ENCODE measurements at places on chromosomes 7 and 10.

DNA sequence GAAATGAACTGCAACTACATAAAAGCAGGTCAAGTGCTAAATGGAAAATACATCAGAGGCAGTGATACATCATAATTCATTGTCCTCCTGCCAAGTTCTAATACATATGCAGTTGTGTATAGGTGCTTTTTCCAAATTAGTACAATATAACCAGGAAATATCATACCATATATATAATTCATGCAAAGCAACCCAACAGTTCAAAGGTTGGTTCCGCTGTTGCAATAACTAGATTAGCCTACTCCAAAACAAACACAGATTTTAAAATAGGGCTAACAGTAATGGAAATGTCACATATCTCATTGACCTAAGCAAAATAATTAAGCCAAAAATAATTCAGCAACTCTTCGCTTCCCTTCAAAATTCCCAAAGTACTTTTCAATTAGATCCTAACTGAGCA is 88.9 kb upstream of the NEBL start:
- DNase-seq, result no peak

DNA sequence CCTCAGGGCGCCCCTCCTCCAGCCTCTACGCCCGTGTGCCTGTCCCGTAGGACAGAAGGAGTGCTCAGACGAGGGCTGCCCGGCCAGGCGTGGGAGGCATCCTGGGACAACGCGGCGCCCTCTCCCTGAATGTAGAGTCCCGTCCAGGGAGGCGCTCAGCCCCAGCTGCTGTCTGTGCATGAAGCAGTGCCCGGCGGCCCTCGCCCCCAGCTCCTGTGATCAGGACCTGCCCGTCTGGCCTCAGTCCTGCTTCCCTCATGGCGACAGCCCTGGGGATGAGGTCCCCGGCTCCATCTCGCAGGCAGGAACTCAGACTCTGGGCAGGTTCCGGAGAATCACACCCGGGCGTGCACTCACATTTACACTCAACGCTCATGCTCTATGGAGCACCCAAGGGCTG is 24.9 kb upstream of the UTF1 start:
- no peak for DNase-seq

GRCh38 chr10:98332623-98333269 is 64.8 kb upstream of the LOXL4 start:
- DNase-seq, result no peak

DNA sequence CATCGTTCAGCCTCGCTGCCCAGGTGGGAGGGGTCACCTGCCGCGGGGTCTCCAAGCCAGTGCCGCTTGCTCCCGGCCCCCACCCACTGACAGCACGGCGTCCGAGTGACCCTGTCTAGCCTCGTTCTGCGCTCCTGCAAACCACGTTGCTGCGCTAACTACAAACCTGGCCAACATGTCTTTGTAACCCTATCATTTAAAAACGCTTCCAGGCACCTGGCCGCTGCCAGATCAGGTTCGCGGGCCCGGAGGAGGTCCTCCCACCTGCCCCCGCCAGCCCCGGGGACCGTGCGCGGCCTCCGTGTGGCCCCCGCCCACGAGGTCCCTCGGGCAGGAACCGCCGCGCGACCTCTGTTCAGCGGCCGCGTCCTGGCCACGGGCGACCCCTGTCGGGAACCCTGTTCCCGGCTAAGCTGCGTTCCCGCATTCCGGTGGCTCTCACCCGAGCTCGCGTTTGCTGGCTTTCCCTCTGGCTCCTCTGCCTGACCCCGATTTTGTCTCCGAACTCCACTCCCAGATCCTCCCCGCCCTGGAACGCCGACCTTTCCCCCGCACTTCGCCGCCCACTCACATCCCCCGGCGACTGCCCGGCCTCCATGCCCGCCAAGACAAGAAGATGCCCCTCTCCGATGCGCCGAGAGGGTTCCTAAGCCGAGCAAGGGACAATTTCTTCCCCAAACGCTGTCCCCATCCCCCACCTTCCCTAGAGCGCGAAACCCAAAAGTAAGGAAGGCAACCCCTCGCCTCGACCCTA is 2.4 kb downstream of the SFMBT2 start:
- DNase-seq, result no peak

DNA sequence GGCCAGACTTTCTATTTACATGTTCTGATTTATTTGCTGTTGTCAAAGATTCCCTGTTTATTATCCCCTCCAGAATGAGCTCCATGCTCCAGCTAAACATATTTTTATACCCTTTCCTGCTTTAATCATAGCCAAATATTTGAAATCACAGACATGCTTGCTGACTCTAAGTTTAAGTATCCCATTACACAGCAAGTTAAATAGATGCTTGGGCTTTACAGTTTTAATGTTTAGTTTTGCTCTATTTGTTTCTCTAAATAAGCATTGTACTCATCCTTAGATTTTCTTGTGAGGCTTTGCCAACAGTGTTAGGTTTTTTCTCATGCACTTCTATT is 196.8 kb downstream of the TAX1BP1 start:
- DNase-seq, result no peak

GRCh38 chr7:112744818-112745217 is 45.4 kb downstream of the TMEM168 start:
- DNase-seq, result no peak

GRCh38 chr7:91596287-91596686 is 284.2 kb downstream of the MTERF1 start:
- no peak for DNase-seq

DNA sequence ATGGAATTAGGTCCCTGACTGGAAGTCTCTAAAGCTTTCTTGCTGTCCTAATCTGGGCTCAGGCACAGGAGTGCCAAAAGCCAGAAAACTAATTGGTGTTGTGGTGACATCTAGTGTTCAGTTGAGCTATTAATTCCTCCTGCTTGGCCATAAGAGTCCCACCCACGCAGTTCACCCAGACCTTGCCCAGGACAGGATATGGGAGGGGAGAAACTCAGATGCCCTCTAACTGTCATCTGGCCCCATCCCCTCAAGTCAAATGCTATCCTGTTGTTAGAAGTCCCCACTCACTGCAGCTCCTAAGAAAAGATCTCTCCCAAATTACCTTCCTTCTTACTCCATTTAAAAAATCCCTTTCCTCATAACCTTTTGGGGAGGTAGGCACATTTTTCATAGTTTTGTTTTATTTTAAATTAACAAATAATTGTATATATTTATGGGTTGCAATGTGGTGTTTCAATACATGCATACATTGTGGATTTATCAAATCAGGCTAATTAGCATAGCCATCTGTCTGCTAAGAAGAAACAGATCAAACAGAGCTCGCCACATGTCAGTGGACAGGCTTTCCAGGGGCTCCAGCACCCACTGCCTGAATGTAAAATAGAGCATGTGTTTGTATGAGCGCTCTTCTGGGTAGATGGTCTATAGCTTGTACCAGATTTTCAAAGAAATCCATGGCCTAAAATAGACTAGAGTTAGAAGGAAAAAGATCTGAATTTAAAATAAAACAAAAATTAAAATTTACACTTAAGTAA is 84.0 kb downstream of the GSAP start:
- no peak for DNase-seq

GRCh38 chr7:5598769-5599371 is 175.2 kb upstream of the TNRC18 start:
- no peak for DNase-seq

- no peak for DNase-seq
These were observed 276.1 kb downstream of the DNAJB6 start for GRCh38 chr7:157612664-157613561.

DNA sequence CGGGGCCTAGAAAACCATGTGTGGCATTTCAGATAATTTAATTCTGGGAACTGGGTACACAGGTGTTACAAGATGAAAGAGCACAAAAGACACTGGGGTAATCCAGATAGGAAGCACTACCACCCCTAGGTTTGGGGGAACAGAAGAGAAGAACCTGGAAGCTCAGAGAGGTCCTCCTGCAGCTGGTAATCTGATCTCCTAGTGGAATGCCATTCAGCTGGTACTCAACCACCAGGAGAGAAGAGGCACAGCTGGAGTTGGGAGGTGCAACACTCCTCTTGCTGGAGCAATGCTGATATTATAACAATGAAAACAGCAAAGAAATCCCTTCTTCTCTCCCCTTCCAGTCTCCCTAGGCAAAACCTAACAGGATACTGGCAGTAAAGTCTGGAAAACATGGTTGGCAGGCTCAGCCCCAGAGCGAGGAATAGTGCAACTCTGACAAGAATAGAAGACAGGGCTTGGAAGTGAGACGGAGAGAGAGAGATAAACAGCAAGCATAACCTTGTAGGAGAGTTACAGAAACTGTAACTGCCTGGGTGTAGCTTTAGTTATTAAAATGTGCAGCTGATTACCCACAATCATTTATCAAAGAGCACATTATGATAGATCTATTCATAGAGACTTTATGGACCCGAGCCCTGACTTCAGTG is 35.0 kb downstream of the NRF1 start:
- DNase-seq, result no peak

GRCh38 chr7:79977481-79977880 is 157.2 kb upstream of the GNAI1 start:
- DNase-seq, result no peak

DNA sequence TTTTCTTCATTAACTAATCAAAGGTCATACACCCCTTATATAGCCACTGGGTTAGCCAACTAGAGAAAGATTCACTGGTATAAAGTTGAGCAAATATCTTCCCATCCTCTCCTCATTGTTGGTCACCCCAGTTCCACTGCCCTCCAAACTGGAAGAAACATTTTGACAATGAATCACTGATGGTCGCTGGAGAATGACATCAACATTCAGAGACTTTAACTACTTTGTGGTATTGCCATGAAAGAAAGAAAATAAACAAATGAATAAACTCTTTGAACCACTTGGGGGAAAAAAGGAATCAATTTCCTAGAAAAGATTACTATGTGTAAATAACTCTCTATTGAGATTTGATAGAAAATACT is 23.4 kb downstream of the HYCC1 start:
- DNase-seq, result no peak

- DNase-seq, result no peak
These were observed 215.8 kb downstream of the CHCHD3 start for GRCh38 chr7:132866144-132866531.

DNA sequence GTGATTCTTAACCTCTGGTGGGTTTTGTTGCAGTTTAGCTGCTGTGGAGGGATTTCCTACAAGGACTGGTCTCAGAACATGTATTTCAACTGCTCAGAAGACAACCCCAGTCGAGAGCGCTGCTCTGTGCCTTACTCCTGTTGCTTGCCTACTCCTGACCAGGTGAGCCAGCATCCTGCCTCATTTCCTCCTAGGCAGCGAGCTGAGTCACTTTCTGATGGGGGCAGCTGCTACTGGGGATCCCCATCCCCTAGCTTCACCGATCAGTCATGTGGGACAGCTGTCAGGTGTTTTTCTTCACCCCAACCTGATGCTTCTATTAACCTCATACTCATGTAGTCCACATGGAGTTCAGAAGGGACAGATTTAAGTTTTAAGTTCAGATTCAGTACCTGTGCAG is 21.7 kb upstream of the SMO start:
- DNase-seq, result no peak

- no peak for DNase-seq
These were observed 657.4 kb upstream of the ZWINT start for GRCh38 chr10:57018452-57018851.

DNA sequence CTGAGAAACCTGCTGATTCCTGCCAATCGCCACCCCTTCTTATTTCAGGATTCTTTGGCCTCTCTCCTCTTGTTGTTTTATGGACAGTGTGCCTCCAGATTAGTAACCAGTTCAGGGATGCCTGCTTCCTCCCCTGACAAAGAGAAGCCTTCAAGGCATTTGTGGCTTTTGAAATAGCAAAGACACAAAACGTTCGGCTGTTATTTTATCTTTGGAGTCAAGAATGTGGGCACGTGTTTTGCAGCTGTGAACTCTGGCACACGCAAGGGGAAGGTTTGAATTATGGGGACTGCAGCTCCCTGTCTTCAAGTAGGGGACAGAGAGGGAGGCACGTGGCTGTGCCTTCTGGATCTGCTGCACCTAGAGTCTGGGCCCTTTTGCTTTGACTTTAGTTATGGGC is 157.9 kb upstream of the GRB10 start:
- DNase-seq, result no peak

GRCh38 chr7:139924461-139924860 is 95.4 kb downstream of the TBXAS1 start:
- no peak for DNase-seq

- no peak for DNase-seq
These were observed 95.1 kb downstream of the MACC1 start for GRCh38 chr7:20122073-20122472.

- no peak for DNase-seq
These were observed 24.0 kb downstream of the ZPBP start for GRCh38 chr7:50068850-50069551.

- no peak for DNase-seq
These were observed 24.3 kb downstream of the PLEKHS1 start for GRCh38 chr10:113775686-113776294.

DNA sequence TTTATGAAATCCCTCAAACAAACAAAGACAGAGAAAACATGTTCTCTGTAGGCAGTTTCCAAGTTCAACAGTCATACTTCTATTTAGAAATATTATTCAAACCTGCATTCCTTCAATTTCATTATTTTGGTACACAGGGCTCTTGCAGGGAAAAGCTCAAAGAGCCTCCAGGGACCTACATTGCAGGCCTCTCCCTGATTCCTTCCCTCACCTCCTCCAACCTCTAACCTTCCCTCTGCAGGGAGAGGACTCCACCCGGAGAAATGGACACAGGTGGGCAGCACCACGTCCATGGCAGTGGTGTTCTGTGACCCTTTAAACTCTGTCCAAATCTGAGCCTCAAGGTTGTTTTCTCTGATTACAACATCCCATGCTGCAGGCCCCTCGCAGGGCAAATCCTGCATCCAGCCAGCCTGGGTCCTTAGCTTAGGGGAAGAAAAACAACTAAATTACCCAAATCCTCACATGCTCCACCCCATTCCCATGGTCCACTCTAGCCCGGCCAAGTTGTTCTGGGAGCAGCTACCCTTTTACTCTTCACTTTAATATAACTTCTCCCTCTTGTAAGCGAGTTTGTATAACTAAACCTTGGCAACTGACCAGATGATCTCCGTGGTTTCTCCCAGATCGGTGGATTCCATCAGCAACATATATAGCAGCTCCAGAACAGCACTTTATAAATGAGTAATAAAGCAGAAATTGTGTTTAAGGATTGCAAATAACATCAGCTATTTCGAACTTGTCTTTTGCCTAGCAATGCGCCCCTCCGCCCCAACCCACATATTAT is 129.8 kb downstream of the CUBN start:
- DNase-seq, result no peak

DNA sequence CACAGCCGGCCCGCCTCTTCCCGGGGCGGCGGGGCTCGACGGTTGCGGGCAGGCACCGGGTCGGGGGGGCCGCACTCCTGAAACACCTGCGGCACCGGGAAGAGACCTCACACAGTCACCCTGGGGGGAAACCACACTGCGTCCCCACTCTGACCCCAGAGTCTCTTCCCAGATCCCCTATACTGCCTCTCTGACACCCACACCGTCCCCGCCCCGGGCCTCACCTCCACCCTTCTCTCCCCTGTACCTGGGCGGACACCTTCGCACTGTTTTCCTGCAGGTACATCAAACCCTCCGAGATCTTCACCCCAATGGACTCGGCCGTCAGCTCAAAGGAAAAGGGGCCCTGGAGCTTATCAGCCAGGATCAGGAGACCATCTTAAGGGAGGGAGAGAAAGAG is 3.4 kb upstream of the GAL3ST4 start:
- no peak for DNase-seq
